Prostate gland (tissue), 2 donors: ENCODE measurements at places on chromosomes 6 and 20. TPM values are rescaled to one million over a fixed set of nuclear protein-coding genes. Genes with fewer than 3 reads are reported as not detected.
A peak's percentile ranks its signal among the peaks of the same experiment; 100 is the strongest.

CRIP3 gene
- total RNA-seq: 0.55 TPM

NKAPL gene
- total RNA-seq: 0.14 TPM

GABRR1 gene
- total RNA-seq: 0.97 TPM

NMBR gene
- total RNA-seq: not detected

HCK gene
- 3.1 TPM for total RNA-seq

DNA sequence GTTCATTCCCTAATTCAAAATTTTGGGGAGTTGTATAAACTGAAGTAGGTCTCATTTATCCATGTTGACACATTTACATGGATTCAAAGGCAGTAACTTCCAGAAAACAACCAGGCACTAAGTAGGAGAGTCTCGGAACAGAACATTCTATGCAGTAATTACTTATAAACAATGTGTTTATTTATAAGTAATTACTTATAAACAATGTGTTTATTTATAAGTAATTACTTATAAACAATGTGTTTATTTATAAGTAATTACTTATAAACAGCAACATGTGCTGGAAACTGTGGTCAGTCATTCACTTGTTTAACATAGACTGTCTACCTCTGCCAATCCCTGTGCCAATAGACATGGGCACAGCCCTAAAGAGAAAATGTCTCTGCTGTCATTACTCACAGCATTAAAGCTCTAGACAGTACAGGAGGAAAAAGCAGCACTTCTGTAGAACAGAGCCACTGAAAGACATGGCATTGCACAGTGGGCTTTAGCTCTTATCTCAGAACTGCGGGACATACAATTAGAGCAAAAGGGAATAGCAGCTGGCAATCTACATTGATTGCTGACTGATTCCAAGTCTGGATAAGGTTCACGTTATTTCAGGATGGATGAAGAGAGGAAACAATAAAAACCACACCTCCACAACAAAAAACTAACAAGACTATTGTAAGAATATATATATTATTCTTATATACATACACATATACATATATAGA, 188.2 kb downstream of the WDR27 start:
- no peak for DNase-seq
- H3K4me1 ChIP-seq: no peaks in the 10 kb centered on the region
- no peaks in the 10 kb centered on the region for H3K36me3 ChIP-seq
- H3K4me3 ChIP-seq: no peak overlapping the region
- no peaks in the 10 kb centered on the region for H3K27me3 ChIP-seq

- H3K4me1 ChIP-seq: no peaks in the 10 kb centered on the region
- DNase-seq: no peak
- H3K36me3 ChIP-seq: no peaks in the 10 kb centered on the region
- H3K27ac ChIP-seq: no peak overlapping the region
- no peak overlapping the region for H3K4me3 ChIP-seq
- no peaks in the 10 kb centered on the region for H3K27me3 ChIP-seq
These were observed 122.0 kb upstream of the ARID1B start for GRCh38 chr6:156654919-156655918.

DNA sequence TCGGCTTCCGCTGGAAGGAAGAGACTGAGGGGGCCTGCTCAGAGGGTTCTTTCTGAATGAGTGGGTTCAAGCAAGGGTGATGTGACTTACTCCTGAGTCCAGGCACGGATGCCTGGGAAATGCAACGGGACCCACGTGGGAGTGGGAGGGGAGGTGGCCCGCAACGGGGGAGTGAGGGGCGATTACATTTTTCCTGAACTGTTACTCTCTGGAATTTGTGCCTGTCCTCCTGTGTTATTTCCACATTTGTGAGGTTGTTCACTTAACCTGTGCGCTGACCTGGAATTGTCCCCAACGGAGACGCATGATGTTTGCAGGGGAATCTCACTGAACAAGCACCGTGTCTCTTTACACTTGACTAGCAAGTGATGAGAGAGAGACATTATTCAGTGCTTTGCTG, 209.4 kb downstream of the CDH4 start:
- H3K36me3 ChIP-seq: no peaks in the 10 kb centered on the region
- no peak overlapping the region for H3K27ac ChIP-seq
- H3K4me3 ChIP-seq: no peak overlapping the region
- H3K4me1 ChIP-seq: no peaks in the 10 kb centered on the region
- DNase-seq: no peak

- H3K27ac ChIP-seq: no peak overlapping the region
- H3K36me3 ChIP-seq: no peaks in the 10 kb centered on the region
- no peaks in the 10 kb centered on the region for H3K4me1 ChIP-seq
- no peak overlapping the region for H3K4me3 ChIP-seq
- no peaks in the 10 kb centered on the region for H3K27me3 ChIP-seq
- no peak for DNase-seq
These were observed 166.6 kb downstream of the MTFR2 start for GRCh38 chr6:136083540-136083939.

DNA sequence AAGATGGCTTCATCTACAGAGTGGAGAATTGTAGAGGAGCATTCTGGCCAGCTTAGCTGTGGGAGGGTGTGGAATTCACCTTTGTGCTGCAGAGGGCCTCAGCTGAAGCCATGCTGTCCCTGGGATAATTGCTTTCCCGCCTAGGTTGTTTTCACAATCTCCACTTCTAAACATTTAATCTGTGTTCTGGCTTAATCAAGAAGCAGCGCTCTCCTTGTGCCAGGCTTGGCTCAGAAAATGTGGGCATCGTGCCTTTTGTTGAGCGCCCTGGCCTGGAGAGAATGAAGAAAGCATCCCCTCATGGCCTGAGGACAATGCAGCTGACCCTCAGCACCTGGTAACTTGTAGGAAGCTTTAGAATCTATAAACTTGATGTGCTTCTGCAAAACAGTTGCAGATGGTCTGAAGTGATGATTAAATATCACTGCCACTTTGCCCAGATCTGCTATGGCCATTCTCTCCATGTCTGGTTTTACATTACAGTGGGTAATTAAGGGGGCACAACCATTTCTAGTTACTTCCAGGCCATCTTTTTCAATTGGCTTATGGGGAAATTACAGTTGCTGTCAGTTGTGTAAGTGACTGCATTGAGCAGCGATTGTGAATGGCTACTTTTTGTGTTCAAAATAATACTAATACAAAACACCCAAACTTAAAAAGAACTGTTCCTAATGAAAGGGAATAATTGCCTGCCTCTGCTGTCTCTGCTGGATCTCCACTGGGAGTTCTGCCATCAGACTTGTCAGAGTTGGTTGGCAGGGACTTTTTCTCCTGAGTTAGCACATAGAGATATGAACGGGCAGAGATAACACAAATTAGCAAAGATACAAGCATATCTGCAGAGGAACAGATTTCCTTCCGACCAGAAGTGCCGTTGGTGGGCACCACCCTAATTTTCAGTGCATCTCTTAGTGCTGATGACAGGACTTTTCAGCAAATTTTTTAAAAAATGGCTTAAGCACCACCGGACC, 18.4 kb downstream of the CTNNBL1 start:
- no peaks in the 10 kb centered on the region for H3K36me3 ChIP-seq
- H3K27ac ChIP-seq: peak overlapping the region; percentile 20
- no peaks in the 10 kb centered on the region for H3K27me3 ChIP-seq
- no peak overlapping the region for H3K4me3 ChIP-seq
- peak; percentile 62 for DNase-seq

DNA sequence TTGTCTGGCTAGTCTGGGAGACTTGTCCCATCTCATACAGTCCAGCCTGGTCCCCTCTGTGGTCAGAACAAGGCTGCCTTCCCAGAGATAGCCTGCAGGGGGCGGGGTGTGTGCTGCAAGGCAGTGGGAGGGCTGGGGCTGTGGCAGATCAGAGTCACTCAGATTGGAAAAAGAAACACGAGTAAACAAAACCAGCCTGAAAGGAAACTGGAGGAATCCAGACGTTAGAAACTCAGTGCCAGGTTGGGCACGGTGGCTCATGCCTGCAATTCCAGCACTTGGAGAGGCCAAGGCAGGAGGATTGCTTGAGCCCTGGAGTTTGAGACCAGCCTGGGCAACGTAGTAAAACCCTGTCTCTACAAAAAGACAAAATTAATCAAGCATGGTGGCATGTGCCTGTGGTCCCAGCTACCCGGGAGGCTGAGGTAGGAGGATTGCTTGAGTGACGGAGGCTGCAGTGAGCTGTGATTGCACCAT, 20.2 kb downstream of the LEMD2 start:
- no peaks in the 10 kb centered on the region for H3K36me3 ChIP-seq
- peaks cover 30% of the 10 kb centered on the region for H3K4me1 ChIP-seq
- peak; percentile 79 for DNase-seq
- no peak overlapping the region for H3K4me3 ChIP-seq

DNA sequence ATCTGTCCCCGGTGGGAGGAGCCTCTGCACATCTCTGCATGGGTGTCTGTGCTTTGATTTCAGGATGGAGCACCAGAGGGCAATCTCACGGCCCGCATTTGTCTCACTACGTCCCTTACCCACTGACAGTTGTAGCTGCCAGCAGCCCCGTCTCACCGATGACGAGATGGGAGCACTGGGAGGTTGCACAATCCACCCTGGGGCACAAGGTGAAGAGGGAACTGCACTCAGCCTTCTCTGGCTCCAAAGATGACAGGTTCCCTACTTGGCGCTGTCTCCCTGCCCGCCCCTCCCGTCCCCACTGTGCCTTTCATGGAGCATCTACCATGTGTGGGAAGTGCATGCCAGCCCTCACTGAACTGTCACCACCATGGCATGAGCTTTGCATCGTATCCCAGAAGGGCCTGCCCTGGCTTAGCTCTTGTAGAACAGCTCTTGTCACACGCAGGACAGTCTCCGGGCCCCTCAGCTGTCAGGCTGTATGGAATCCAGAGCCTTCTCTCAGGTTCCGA, 99.9 kb upstream of the PMEPA1 start:
- peak; percentile 54 for DNase-seq
- H3K4me1 ChIP-seq: peaks cover 2% of the 10 kb centered on the region
- no peaks in the 10 kb centered on the region for H3K36me3 ChIP-seq
- no peak overlapping the region for H3K27ac ChIP-seq
- no peak overlapping the region for H3K4me3 ChIP-seq

GRCh38 chr6:166162599-166163342, 4.9 kb downstream of the TBXT start:
- H3K27me3 ChIP-seq: peaks cover 19% of the 10 kb centered on the region
- no peaks in the 10 kb centered on the region for H3K36me3 ChIP-seq
- H3K4me3 ChIP-seq: no peak overlapping the region

DNA sequence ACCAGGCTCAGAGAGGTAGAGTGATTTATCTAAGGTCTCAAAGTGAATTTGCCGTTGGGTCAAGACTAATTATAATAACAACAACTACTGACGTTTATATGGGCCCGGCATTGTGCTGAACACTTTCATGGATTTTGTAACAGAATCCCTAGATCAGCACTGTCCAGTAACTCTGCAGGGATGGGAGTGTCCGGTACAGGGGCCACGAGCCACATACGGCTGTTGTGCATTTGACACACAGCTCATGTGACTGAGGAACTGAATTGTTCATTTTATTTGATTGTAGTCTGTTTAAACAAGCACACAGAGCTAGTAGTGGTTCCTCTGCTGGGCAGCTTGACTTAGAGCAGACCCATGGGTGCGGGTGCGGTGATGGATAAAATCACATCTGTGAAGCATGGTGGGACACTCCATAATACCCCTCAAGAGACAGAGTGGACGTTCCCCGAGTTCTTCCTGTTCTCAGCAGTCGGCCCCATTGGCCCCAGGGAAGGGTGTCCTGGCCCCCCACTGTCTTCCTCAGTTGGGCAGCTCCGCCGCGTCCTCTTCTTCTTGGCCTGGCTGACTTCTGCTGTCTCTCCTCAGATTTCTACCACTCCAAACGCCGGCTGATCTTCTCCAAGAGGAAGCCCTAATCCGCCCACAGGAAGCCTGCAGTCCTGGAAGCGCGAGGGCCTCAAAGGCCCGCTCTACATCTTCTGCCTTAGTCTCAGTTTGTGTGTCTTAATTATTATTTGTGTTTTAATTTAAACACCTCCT, 6.8 kb downstream of the CDKN1A start:
- H3K27ac ChIP-seq: no peak overlapping the region
- no peaks in the 10 kb centered on the region for H3K4me1 ChIP-seq
- no peak overlapping the region for H3K4me3 ChIP-seq
- no peak for DNase-seq
- H3K27me3 ChIP-seq: no peaks in the 10 kb centered on the region

- no peak overlapping the region for H3K27ac ChIP-seq
- H3K4me3 ChIP-seq: no peak overlapping the region
- no peaks in the 10 kb centered on the region for H3K27me3 ChIP-seq
- no peaks in the 10 kb centered on the region for H3K4me1 ChIP-seq
These were observed 9.6 kb downstream of the MAN1A1 start for GRCh38 chr6:119339941-119340456.

DNA sequence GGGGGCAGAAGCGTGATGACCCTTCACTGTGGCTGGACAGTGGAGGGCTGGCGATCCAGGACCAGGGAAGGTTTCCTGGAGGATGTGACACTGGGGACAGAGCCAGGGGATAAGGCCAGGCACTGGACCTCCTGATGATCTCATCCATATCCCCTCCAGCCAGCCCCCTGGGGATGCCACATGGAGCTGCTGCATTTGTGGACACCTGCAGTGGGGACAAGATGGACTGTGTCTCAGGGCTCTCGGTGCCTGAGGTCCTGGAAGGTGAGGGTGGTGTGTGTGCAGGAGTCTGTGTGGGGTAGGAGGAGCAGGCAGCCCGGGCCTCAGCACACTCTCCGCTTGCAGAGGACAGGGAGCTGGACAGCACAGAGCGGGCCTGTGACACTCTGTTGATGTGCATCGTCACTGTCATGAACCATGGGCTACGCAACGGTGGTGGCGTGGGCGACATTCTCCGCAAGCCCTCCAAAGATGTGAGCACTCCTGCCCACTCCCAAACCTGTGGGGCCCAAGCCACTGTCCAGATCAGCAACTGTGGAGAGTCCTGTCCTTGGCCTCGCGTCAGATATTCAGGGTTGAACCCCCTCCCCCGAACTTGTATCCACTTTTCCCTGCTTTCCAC, 19.9 kb downstream of the UQCC2 start:
- DNase-seq: no peak
- H3K36me3 ChIP-seq: no peaks in the 10 kb centered on the region
- H3K27ac ChIP-seq: no peak overlapping the region
- no peak overlapping the region for H3K4me3 ChIP-seq
- no peaks in the 10 kb centered on the region for H3K27me3 ChIP-seq

- no peak overlapping the region for H3K4me3 ChIP-seq
- H3K27me3 ChIP-seq: no peaks in the 10 kb centered on the region
- no peaks in the 10 kb centered on the region for H3K4me1 ChIP-seq
- no peak for DNase-seq
- no peaks in the 10 kb centered on the region for H3K36me3 ChIP-seq
These were observed 221.2 kb downstream of the SLC24A3 start for GRCh38 chr20:19433371-19434350.

- no peaks in the 10 kb centered on the region for H3K4me1 ChIP-seq
- DNase-seq: no peak
- no peak overlapping the region for H3K4me3 ChIP-seq
- no peaks in the 10 kb centered on the region for H3K27me3 ChIP-seq
These were observed 37.7 kb downstream of the INSM1 start for GRCh38 chr20:20405623-20406022.

DNA sequence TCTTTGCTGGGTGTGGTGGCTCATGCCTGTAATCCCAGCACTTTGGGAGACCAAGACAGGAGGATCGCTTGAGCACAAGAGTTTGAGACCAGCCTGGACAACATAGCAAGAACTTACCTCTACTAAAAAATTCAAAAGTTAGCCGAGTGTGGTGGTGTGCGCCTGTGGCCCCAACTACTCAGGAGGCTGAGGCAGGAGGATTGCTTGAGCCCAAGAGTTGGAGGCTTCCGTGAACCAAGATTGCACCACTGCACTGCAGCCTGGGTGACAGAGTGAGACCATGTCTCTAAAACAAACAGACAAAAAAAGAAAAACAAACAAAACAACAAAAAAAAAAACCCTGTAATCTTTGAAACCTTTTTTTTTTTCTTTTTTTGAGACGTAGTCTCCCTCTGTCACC, 67.5 kb downstream of the CAP2 start:
- no peak overlapping the region for H3K27ac ChIP-seq
- no peak overlapping the region for H3K4me3 ChIP-seq
- DNase-seq: no peak
- H3K4me1 ChIP-seq: no peaks in the 10 kb centered on the region
- H3K36me3 ChIP-seq: no peaks in the 10 kb centered on the region
